ENCODE measurements at places on chromosomes 5 and 9.

GRCh38 chr5:177336112-177336511 lies 15.4 kb downstream of the LMAN2 start:
- DNase-seq = peak; percentile 12

DNA sequence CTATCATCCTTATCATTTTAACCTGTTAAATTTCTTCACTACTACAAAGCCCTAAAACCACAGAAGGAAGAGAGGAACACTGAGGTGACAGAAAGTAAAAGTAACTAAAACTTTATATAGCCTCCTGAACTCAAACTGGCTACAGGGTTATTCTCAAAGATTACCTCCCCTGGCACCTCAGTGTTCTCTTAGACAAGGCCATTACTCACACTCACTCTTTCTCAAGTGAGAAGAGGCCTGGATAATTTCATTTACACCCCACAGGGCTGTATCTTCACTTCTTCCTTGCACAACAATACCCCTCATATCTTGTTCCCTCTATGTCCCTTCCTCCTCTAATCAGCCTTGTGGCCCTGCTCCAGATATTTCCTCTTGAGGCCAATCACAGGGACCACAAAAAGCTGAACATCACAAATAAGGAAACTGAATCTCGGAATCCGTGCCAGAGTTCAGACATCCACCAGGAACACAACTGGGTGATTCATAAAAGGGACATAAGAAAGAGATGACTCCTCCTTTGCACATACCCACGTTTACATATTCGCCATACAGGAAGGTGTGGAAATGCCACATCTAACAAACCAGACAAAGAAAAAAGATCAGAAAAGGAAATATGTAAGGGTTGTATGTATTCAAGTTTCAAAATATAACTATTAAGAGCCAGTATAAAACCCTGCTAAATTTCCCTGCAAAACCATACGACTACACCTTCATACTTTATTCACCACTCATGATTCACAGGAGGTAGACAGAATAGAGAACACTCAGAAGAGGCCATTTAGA lies 1.7 kb upstream of the KLHL3 start:
- no peak for DNase-seq

- no peak for DNase-seq
Measured at GRCh38 chr9:99457981-99458380, 235.9 kb downstream of the SEC61B start.

DNA sequence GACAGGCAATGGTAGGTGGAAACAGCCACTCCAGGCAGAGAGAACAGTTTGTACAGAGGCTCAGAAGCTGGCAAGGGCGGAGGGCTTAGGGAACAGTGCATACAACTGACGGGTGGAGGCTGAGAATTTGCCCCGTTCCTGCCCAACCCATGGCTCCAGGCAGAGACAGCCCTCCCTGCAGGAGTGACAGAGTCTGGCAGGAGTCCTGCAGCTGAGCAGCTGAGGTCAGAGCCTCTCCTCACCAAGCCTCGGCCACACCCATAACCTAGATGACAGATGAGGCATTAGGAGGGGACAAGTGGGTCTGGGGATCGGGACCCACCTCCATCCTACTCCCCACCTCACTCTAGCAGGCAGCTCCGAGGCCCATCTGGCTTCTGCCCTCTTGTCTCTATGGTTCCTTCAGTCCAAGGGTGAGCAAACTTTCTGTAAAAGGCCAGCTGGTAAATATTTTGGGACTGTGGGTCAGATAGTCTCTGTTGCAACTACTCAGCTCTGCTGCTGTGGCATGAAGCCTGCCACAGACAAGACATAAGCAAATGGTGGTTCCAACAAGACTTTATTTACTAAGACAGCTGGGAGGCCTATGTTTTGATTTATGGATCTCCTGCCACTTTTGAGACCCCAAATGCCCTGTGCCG lies 83.7 kb downstream of the SH3TC2 start:
- peak; percentile 79 for DNase-seq

- no peak for DNase-seq
Measured at GRCh38 chr5:141960018-141960417, 2.0 kb upstream of the PCDH12 start.

DNA sequence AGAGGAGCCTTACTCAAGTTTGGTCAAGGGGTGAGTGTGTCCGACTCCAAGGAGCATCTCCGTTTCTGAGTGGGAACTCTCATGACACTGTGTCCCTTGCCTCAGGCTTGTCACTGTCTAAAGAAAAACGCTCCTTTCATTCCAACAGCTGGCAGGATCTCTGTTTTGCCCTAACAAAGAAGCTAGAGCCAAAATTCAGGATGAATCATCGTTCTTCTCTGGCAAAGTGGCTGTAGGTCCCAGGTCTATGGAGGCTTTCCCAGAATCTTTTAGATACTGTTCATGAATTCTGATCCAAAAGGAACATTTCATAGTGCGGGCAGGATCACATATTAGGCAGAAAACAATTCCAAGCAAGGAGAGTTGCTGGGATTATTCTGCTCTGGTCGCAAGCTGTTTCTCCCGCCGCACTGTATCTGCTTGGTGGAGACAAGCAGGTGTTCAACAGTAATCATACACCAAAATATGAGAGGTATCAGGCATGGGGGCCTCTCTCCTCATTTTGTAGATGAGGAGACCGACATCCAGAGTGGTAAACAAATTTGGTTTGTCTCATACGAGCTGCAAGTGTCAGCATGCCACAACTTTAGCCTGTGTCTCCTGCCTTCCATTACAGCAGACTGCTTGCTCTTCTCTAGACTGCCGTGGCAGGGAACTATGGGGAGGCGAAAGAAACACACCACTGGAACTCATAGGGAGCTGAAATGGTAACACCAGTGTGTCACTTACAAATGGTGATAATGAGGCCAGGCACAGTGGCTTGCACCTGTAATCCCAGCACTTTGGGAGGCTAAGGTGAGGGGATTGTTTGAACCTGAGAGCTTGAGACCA lies 72.6 kb downstream of the ENTREP1 start:
- no peak for DNase-seq

DNA sequence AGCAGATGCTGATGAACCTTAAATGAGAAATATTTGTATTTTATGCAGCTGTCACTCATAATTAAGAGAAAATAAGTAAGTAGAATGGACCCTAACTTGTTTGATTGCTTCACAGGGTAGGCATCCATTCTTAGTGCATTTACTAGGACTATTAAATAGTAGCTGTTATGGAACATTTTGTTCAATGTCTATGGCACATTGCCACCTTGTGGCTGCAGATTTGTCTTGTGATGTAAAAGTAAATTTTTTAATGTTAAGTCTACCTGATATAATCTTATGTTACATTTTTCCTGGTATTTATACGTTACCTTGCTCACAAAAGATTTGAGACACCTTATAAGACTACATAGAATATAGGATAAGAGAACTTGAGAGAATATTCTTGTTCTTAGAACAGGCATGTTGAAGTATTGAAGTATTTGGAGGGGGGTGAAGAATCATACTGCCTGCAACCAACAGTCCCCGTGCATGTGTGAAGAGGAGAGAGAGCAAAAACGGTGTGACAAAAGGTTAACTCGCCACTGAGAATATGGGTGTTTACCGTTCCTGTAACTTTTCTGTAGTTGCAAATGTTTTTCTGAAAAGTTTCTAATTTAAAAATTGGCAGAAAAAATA lies 161.1 kb downstream of the MAST4 start:
- peak; percentile 86 for DNase-seq

- DNase-seq = no peak
Measured at GRCh38 chr5:56012281-56012963, 17.7 kb upstream of the IL6ST start.

DNA sequence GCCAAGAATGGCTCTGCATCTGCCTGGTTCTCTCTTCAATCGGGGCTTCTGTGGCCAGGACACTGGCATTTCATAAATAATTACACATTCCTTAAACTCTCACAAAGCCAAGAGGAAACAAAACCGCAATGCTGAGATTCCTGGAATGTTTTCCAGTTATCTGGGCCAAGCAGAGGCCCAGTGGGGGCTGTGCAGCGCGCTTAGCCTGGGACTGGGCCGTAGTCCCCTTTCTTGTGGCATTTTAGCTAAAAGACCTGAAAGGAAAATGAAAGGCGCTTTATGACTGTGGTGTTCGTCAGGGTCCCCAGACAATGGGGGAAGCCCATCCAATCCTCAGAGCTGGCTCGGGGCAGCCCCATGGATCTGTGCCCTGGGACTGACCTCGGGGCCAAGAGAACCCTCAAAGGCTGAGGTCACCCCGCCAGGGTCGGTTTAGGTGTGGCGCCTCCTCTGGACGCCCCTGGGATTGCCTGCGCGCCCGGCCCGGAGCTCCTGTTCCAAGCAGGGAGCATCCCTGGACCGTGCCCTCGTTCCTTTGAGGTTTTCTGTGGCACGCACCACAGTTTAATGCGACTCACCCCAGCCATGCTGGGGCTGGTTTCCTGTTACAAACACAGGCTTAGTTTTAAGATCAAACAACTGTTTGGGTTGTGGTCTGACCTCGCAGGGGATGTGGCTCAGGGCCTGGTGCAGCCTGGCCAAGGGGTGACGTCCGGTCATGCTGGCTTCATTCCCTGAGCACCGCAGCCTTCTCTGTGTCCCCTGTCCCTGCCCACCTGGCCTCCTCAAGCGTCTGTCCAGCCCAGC lies 51.5 kb upstream of the NKD2 start:
- DNase-seq = no peak

GRCh38 chr5:115069087-115069968 lies 100.4 kb downstream of the TRIM36 start:
- peak; percentile 66 for DNase-seq

GRCh38 chr5:88884608-88884877 lies 1.6 kb upstream of the MEF2C start:
- DNase-seq = peak; percentile 62

DNA sequence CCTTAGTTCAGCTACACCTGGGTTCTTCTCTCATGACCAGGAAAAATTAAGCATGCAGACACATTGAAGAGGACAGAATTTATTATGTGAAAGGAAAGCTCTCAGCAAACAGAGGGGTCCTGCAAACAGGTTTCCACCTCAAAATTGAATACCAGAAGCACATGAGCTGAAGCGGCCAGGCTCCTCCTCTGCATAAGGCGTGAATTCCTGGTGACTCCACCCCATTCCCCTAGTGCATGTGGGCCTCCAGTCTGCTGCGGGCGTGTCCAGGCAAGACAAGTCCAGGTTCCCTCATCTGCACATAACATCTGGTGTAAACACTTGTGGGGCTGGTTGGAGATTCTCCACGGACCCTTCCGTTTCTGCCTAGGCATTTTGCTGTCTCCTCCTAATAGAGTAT lies 1156.4 kb downstream of the FOXD4L5 start:
- peak; percentile 7 for DNase-seq

- no peak for DNase-seq
Measured at GRCh38 chr5:126995689-126996088, 34.7 kb downstream of the MARCHF3 start.

GRCh38 chr5:153959134-153959957 lies 79.4 kb downstream of the FAM114A2 start:
- DNase-seq = no peak

GRCh38 chr9:131056781-131057506 lies 39.4 kb upstream of the AIF1L start:
- DNase-seq = no peak

DNA sequence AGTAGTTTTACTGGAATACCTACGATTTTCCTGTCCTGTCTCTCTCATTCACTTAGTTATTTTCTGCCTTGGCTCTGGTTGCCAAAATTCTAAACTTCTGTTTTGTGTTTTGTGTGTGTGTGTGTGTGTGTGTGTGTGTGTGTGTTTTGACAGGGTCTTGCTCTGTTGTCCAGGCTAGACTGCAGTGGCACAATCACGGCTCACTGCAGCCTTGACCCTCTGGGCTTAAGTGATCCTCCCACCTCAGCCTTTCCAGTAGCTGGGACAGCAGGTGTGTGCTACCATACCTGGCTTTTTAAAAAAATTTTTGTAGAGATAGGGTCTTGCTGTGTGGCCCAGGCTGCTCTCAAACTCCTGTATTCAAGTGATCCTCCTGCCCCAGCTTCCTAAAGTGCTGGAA lies 17.2 kb downstream of the UBE2D2 start:
- DNase-seq = no peak

GRCh38 chr5:55994495-55994997 lies at the start of gene IL6ST:
Gene IL6ST, minus strand, starts transcription at chr5:55994963. Its CDS starts 18,685 bp downstream, at chr5:55976278.
- no peak for DNase-seq

GRCh38 chr5:91998774-91999173 lies 615.7 kb upstream of the ARRDC3 start:
- peak; percentile 19 for DNase-seq

DNA sequence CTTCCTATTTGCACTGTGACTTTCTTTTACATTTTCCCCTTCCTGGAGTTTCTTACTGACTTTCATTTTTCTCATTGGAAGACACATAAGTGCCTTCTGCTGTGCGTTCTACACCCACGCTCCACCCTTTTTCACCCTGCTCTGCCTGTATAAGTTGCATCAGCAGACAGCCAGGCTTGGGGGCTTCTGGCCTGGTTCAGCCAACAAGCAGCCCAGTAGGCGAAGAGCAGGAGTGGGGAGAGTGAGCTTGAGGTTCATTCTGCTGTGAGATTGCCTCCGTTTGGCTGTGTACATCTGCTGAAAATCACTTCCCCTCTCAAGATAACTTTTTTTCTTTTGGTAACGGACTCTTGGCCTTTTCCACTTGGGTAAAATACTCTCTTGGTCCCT lies 38.4 kb downstream of the RASGRF2 start:
- DNase-seq = no peak

DNA sequence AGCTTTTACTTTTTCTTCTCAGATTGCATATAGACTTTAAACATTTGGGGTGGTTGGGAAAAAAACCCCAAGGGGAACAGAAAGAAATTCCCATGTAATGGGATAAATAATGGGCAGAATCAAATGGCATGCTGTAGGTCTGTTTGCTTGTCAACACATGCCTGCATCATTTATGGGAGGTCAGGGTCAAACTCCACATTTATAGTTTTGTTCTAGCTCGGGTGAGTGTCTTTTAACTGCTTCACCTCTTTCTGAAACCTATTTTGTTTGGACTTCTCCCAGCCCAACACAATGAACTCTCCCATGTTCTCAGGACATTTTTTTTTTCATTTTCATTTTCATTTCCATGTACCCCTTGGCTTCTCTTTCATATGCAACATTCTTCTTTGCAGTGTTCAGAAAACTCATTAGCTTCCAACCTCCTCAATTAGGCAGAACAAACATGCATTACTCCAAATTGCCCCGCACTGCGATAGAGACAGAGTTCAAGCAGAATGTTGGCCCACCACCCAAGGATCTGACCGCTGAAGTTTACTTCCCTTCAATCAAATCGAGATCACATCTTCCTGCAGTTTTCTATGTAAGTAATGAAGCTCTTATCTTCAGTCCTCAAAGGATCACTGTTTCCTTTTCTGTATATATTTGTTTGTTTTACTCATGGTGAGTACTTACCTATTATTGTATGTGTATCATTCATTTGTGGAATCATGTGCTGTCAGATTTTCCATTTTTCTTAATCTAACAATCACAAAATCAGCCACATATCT lies 354.6 kb downstream of the ZSWIM6 start:
- peak; percentile 19 for DNase-seq

DNA sequence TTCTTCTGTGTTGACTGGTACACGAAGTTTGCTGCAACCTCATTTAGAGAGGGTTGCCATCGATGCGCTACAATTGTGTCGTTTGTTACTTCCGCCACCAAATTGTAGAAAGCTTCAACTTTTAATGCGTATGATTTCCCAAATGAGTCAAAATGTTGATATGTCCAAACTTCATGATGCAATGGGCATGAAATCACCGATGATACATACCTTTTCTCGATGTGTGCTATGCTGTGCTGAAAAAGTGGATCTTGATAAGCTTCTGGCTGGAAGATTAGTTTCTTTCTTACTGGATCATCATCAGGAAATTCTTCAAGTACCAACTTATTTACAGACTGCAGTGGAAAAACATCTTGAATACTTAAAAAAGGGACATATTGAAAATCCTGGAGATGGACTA lies 65.7 kb downstream of the TMEM38B start:
- DNase-seq = no peak

- no peak for DNase-seq
Measured at GRCh38 chr9:2216591-2216990, 201.4 kb downstream of the SMARCA2 start.

- DNase-seq = peak; percentile 60
Measured at GRCh38 chr9:37025071-37025822, 8.8 kb downstream of the PAX5 start.
